ENCODE measurements at places on chromosomes 5 and 9.

- DNase-seq: no peak
Observed at GRCh38 chr9:115115117-115115880, 2.7 kb downstream of the TNC start.

GRCh38 chr5:71564895-71565294, 22.2 kb upstream of the MCCC2 start:
- no peak for DNase-seq

GRCh38 chr5:176547802-176548201, 1.3 kb upstream of the CDHR2 start:
- DNase-seq: no peak

DNA sequence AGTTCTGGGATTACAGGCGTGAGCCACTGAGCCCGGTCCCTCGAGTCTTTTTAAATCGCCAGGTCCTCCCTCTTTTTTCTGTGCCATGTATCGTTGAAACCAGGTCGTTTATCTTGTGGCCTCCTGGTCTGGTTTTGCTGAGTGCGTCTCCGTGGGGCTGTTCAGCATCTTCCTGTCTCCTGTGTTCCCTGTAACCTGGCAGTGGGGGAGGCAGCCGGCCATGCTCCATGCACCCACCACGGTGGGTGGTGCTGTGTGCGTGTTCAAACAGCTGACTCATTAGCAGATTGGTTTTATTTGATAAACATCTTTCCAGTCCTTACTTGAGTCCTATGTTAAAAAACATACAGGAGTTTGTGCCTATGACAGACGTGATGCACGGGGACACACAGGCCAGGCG, 2.7 kb downstream of the RNU6ATAC start:
- DNase-seq: no peak

Data from NCI-H1436 treated with DMSO at 0.1 percent for 48 hours (cell line).